Stimulated activated CD8-positive, alpha-beta memory T cell treated with anti-CD3 and anti-CD28 coated beads, Interleukin-7, amount 100 ng/mL, for 1 hour (primary cell): ENCODE measurements at places on chromosomes 3 and 15.

DNA sequence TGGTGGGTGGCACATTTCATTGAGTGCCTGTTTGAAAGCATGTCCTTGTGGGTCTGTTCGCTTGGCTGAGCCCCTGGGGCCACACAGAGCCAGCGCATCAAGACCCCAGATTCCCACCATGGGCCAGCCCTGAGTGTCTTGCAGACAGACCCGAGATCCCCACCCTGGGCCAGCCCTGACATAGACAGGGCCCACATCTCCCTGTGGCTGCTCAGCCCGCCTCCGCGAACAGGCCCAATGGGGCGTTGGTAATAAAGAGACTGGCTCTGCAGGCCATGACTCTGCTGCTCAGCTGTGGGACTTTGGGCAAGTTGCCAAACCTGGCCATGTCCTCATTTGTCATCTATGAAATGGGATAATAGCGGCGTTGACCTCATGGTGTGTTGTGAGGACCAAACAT, 22.6 kb downstream of the FAH start:
- no peak for DNase-seq

- no peak for DNase-seq
Measured at GRCh38 chr3:99250821-99251355, 349.4 kb upstream of the DCBLD2 start.

DNA sequence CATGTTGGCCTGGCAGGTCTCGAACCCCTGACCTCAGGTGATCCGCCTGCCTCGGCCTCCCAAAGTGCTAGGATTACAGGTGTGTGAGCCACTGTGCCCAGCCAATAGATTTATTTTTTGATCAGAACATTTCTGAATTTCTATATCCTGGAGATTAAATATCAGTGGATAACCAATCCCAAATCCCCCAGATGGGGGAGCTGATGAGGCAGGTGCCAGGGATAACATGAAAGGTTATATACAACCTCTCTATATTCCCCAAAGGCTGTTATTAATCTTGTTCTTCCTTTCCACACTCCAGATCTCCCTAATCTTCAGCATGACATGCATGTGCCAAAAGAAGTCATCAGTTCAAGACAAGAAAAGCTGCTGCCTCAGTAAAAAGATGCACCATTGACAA, 112.3 kb downstream of the WDR76 start:
- DNase-seq: no peak

GRCh38 chr3:65401359-65402305, 637.1 kb downstream of the MAGI1 start:
- no peak for DNase-seq

- DNase-seq: no peak
Measured at GRCh38 chr3:119098619-119099222, 47.2 kb upstream of the TEX55 start.

- DNase-seq: no peak
Measured at GRCh38 chr15:90644952-90645725, 72.0 kb upstream of the BLM start.

- DNase-seq: no peak
Measured at GRCh38 chr15:48373821-48374451, 42.7 kb downstream of the DUT start.

DNA sequence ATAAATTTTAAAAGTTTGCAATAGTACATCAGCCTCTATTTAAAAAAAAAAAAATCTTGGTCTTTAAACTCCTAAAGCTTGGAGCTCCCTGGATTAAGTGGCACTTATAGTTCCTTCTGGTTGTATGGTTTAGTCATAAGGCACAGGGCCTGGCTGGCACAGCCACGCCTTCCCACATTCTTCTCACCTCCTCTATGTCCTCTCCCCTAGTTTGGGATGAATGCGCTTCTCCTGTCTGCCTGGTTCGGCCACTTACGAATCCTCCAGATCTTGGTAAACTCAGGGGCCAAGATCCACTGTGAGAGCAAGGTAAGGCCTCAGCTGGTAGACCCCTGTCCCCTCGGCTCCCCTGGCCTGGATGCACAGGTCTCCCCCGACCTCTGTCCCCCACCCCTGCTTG, 10.0 kb downstream of the ANKDD1A start:
- DNase-seq: no peak

- DNase-seq: no peak
Measured at GRCh38 chr3:180119567-180119966, 82.8 kb upstream of the PEX5L start.

- no peak for DNase-seq
Measured at GRCh38 chr15:31234815-31235214, 91.8 kb upstream of the KLF13 start.

- no peak for DNase-seq
Measured at GRCh38 chr3:8962226-8962861, 928 bp downstream of the RAD18 start.

DNA sequence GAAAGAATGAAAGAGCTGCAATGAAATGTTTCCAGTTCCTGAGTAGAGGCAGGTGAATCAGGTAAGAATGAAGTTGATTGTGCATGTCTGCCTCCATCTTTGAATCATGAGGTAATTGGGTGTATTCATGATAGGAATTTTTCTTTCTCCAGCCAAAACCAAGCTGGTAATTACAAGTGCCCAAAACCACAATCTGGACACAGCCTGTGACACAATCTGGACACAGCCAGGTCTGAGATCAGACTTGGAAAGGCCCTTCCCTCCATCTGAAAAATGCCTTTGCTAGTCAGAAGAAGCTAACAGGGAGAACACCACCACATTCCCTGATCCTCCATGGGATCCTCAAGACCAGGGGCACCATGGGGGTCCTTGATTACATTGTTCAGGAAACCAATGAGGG, 338.5 kb upstream of the THBS1 start:
- no peak for DNase-seq
